ENCODE measurements at places on chromosomes 7 and 10.

DNA sequence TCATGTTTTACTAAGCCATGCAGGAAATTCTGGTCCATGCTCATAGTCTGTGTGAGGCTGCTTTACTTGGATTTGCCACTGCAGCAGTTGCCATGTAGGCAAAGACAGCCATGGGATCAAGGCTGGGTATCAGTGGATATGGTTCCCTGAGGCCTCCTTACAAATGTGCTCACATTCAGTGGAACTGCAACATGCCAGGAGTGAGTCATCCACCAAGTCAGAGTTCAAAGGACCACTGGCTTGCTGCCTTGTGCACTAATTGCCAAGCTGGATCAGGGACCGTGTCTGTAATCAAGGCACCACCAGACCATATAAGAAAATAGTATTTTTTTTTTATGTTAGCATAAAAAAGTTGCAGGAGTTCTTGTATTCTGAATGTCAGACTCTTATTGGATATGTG lies 101.0 kb downstream of the CDCA7L start:
- DNase-seq, result no peak

DNA sequence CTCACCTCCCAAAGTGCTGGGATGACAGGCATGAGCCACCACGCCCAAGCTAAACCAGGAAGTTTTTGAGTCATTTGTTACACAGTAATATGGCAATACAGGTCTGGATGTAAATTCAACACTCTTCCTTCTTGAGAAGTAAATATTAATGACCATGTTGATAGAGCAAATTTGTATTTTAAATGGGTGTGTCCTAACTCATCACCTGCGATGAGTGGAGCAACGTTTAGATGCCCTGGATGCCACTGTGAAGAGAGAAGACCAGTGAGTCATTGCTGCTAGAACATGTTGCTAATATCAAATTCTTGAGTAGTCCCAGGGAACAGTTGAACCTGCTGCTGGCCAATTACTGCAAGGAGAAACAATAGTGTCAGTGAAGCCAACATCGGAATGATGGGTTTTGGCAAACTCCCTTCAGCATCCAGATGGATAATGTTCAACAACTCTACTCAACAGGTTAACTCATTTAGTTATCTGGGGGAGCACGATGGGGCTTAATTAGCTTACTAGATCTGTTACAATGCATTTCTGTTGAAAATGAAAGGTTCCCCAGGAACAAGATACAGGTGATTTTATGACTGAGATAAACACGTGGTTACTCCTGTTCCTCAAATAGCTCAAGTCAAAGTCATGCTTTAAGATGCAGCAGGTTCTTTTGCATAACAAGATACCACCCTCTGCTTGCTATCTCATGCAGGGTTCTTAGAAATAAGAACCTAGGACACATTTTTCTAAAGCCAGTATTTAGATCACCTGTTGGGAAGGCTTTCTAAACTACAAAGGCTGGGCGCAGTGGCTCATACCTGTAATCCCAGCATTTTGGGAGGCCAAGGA lies 146.8 kb downstream of the CALN1 start:
- no peak for DNase-seq

- no peak for DNase-seq
Observed at GRCh38 chr7:128406314-128407232, 3.2 kb downstream of the IMPDH1 start.

DNA sequence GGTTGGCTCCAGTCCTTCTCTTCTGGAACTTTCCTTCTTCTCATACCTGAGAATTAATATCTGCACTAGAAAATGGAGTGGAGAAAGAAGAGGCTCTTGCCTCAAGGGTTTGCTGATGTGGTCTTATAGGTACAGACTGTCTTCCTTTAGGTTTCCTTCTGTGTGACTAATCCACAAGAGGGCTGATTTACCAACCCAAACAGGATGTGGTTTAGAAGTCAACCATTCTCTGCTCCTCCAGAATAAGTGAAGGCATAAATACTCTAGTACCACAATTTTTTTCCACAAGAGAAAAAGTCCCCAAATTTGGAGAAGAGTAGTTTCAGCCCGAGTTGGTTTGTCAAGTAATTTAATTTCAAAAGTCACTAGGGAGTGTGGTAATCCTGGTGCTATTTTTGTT lies 85.8 kb downstream of the NRP1 start:
- DNase-seq, result no peak
